Cortex of kidney (tissue), 1 donor: ENCODE measurements at places on chromosomes 2 and 18.

DNA sequence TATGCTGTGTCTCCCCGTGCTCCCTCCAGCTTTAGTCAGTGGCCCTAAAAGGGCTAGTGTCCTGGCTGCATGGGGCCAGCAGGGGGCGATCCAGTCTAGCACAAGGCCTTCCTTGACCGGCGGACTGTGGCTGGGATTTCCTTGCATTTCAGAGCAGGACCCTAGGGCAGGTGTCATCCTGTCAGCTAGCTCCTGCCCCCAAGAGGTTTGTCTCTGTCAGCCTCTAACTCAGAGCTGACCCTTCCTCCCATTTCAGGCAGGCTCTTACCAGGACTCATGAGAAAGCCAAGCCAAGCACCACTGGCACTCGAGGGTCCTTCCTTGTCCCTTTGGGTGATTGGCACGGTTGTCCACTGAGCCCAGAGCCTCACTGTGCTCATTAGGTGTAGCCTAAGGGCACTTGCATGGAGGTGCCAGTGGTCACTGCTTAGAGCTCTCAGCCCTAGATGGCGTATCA, 140.3 kb downstream of the RPIA start:
- DNase-seq: no peak

- DNase-seq: no peak
Observed at GRCh38 chr2:98713332-98714015, 17.5 kb downstream of the MGAT4A start.

- DNase-seq: no peak
Observed at GRCh38 chr2:216064665-216065064, 16.9 kb downstream of the PECR start.

DNA sequence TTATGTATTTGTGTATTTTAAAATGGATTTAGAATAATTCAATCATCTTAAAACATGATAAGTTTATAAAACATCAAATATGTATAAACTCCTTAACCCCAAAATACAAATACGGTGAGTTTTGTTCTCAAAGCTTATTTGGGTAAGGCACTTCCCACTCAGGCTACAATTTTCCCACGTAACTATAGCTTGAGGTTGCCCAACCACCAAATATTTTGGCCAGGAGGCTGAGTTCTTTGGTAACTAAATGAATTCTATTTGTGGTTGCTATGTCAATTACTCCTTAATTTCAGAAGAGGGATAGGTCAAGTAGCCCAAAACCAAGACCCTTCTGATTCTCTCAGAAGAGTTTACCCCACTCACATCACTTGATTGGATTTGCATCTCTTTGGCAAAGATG, 70.4 kb downstream of the MYL12B start:
- no peak for DNase-seq

- no peak for DNase-seq
Observed at GRCh38 chr2:200319548-200320337, 13.2 kb downstream of the SPATS2L start.

GRCh38 chr2:152617456-152618192, 99.6 kb downstream of the PRPF40A start:
- no peak for DNase-seq

- DNase-seq: no peak
Observed at GRCh38 chr18:8045884-8046281, 478.8 kb downstream of the PTPRM start.
